T-helper 2 cell (primary cell): ENCODE measurements at places on chromosomes 11 and 22.

GRCh38 chr22:19136915-19137314 lies 5.8 kb downstream of the TSSK2 start:
- no peak for DNase-seq

DNA sequence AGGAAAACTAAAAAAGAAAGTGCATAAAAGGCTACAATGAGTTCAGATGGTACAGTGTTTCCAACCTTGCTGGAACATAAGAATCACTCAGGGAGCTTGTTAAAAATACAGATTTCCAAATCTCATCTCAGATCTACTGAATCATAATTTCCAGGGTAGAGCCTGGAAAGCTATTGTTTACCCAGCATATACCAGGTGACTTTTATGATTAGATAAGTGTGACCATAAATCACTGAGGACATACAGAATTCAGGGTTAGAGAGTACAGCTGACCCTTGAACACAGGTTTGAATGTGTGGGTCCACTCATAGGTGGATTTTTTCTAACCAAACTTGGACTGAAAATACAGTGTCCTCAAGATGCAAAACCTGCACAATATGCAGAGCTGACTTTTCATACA lies 11.9 kb downstream of the SAAL1 start:
- no peak for DNase-seq

DNA sequence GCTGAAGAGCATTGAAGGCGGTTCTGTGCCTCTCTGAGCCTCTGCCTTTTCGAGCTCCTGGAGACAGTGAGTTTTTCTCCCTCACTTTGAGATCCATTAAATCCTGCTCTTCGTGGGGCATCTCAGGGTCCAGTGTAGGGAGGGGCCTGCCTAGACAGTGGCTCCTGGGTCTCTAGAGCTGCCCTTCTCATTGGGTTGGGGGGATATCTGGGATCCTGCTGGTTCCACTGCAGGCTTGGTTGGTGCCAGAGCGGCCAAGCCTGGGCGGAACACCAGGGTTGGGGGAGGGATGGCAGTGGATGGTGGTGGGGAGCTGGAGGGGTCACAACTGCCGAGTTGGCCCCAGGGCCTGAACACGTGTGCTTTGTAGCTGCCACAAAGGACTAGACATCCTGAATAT lies 52.2 kb upstream of the CARS1 start:
- no peak for DNase-seq

DNA sequence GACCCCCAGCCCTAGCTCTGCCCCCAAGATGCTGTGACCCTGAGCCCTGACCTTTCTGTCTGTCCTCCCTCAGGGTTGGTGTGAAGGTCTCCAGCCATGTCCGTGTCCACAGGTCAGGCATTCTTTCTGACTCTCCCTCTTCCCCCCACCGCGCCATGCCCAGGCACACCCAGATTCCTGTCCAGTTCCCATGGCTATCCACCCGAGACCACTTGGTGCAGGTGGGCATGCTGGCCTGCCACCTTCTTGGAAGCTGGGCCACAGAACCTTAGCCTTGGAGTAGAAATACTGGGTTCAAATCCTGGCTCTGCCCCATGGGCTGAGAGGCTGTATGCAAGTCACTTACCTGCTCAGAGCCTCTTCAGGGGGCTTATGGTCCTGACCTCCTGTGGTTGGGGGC lies 2.3 kb upstream of the PLCB3 start:
- DNase-seq = no peak

- DNase-seq = no peak
Observed at GRCh38 chr11:103700622-103701021, 335.8 kb upstream of the DDI1 start.

GRCh38 chr11:106694501-106694900 lies 323.8 kb downstream of the GUCY1A2 start:
- no peak for DNase-seq

DNA sequence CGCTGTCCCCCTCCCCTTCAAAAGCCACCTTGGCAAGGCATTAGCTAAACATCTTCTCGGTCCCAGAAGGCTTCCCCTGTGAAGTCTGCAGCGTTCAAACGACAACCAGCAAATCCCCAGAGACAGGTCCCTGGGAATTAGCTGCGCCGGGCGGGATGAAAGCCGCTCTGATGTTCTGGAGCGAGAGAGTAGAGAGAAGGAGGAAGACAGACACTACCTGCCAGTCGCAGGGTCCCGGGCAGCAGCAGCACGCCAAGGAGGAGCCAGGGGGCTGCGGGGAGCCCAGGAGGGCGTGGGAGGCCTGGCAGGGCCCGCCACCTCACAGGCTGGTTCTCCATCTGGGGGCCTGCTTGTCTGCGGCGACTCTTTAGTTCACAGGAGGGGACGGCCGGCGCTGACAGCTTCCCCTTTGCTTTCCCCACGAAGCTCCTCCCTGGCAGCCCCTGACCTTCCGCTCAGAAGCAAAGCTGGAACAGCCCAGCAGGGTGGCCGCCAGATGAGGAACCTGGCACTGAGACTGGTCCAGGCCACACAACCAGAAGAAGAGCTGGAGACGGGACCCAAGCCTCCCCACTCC lies at the start of gene NFAM1:
NFAM1 (minus strand) TSS at position 384 of the 577 bp plus-strand sequence; CDS start at position 338, 46 bp downstream.
- no peak for DNase-seq

GRCh38 chr11:8702598-8702915 lies 20.0 kb downstream of the RPL27A start:
- DNase-seq = no peak

- no peak for DNase-seq
Observed at GRCh38 chr11:1026163-1026450, 10.4 kb downstream of the MUC6 start.

DNA sequence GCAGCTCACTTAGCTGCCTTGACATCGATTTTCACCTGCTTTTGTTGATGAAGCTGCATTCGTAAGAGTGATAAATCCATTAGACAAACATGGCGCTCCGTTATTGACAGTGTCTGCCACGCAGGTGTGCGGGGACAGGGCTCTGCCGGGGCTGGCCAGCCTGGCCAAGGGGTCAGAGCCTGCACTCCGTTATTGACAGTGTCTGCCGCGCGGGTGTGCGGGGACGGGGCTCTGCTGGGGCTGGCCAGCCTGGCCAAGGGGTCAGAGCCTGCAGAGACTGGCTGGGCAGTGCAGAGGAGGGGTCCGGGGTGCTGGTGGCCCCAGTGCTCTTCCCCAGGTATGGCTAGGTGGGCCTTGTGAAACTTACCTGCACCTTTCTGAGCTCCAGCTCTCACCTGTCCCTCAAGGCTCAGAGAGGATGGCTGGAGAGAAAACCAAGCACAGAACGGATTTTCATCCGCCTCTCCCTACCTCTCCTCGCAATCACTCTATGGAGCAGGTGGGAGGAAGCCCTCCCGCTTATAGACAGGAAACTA lies 101.6 kb upstream of the B3GAT1 start:
- no peak for DNase-seq

DNA sequence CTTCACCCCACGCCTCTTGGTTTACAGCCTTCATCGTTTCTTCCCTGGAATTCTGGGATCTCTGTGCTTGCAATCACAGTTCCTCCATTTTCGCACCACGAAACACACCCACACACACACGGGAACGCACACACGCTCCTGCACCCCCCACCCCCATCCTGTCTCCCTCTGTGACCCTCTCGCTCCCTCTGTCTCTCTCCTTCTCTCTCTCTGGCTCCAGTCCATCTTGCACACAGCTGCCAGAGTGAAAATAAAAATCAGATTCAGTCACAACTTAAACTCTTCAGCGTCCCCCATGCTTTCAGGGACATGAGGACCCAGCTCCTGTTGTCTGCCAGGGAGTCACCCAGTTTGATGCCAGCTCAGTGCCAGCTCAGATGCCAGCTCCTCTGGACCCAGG lies 3.0 kb downstream of the GAL start:
- no peak for DNase-seq

GRCh38 chr11:36167729-36168128 lies 121.5 kb downstream of the COMMD9 start:
- DNase-seq = no peak

- DNase-seq = no peak
Observed at GRCh38 chr11:561148-562003, 606 bp downstream of the RASSF7 start.

GRCh38 chr11:116651737-116652237 lies 121.0 kb downstream of the BUD13 start:
- DNase-seq = no peak

DNA sequence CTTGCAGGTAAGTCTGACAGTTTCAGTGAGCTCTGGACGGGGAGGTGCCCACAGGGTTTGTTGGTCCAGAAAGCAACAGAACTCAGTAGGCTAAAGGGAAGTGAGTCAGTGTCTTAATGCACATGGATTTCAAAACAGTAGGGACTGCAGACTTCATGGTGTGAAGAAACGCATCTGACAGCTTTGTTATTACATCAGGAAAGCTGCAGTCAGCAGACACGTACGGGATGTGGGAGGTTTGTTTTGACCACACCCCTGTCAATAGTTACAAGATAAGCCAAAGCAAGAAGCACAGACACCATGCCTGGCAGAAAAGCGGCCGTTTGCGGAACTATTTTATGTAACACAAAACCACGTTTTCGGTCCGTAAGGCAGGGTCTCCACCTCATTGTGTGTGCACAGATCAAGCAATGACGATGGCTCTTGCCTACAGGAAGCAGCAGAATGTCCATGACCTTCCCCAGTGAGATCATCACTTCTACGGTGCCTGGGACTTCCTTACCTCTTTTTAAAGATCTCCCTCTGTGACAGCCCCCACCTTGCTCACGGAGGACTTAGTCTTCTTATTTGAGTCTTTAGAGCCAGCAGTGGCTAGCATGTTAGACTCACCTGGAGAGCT lies 58.2 kb upstream of the FTH1 start:
- peak; percentile 96 for DNase-seq

- no peak for DNase-seq
Observed at GRCh38 chr22:43880541-43880991, 11.2 kb downstream of the PNPLA5 start.

DNA sequence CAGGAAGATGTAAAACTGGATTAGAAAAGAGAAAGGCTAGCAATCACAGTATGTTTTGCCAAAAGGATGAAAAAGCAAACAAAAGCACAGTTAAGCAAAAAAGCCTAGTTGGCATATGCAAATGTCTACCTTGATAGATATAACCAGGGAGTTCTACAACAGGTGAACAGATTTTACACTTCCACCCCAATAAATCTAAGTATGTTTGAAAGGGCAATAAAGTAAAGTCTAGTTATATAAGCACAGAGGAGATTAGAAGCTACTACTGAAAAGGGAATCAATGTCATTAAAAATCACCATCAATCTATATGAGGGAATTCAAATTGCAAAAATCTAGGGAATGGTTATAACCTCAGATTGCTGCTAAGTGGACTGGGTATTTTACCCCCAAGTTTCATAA lies 49.7 kb downstream of the CELF1 start:
- DNase-seq = no peak

GRCh38 chr11:17543041-17543440 lies 1.2 kb downstream of the USH1C start:
- DNase-seq = no peak

DNA sequence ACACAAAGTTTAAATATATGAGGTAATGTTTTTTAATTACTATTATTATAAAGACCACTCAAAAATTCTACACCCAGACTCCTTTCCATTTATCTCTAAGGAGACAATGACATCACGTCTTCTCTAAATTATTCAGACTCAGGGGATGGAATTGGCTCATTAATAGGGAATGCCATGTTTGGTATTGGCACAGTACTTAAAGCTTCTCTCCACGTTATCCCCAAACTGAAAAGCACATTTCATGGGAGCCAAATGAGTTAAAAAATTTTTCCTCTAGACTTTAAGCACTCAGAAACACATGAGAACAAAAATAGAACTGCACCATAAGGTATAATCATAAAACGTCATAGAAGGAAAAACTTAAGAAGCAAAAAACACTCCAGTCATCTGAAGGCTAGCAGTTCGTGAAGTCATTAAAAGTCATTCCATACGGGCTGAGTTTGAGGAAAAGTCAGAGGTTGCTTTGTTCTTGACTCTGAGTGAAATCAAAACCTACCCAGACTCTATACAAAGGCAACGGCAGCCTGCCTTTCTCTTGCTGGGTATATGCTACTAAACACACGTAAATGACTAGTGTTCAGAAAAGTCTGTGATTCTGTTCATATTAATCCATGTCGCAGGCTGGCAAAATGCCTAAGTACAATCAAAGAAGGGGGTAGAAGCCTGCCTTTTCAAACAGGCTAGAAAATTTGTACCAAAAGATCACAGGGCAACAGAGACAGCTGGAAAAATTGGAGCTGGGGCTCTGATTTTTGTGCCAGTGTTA lies 8.7 kb upstream of the MPPED2 start:
- DNase-seq = no peak
